ENCODE measurements at places on chromosomes 6 and 20.

- DNase-seq = no peak
Observed at GRCh38 chr20:11919581-11919980, 1.9 kb downstream of the BTBD3 start.

DNA sequence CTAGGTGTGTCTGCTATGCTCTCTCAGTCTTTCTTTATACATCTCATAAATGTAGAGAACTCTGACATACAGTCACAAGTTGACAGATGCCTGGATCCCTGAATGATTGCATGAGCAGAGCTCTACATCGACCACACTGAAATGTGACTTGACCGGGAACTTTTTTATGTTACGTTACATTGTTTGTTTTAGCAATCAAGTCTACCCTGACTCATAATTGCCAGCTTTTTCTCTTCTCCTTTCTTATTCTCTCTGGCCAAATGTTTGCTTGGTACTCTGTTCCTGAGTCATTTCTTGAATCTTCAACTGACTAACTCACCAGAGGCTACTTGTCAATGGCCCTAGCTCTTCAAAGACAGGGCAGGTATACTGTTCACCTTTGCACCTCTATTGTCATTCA, 213.6 kb upstream of the DTNBP1 start:
- peak; percentile 57 for DNase-seq

DNA sequence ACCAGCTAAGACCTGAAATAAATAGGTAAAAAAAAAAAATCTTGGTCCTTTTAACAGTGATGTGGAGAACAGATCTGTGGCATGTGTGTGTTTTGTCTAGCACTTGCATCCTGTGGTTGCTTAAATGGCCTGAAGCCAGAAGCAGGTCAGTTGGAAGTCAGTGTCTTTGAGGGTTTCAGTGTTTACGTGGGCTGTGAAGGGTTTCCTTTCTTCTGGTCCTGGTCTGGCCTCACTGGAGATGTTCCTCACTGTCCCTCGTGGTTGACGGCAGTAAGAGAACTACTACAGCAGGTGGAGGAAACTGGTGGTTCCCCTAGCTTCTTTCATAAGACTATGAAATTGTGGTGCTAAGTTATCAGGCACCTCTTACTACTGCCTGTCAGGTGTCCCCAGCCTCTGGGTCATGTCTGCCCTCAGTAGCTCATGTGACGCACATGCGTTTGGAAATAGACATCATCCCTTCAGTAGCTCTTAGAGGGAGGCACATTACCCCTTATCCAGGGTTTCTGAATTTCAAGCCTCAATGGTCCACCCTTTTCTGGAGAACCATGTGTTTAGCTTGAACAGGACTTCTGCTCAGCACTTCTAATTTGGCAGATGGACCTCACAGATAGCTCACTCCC, 59.4 kb upstream of the SCP2D1 start:
- DNase-seq = no peak

DNA sequence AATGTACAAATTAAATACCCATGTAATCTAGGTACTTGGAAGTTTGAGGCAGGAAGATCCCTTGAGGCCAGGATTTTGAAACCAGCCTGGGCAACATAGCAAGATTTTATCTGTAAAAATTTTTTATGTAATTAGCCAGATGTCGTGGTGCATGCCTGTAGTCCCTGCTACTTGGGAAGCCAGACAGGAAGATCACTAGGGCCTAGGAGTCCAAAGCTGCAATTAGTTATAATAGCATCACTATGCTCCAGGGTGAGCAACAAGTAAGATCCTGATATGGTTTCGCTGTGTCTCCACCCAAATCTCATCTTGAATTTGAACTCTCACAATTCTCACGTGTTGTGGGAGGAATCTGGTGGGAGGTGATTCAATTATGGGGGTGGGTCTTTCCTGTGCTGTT, 535.8 kb downstream of the TENT5A start:
- DNase-seq = no peak

DNA sequence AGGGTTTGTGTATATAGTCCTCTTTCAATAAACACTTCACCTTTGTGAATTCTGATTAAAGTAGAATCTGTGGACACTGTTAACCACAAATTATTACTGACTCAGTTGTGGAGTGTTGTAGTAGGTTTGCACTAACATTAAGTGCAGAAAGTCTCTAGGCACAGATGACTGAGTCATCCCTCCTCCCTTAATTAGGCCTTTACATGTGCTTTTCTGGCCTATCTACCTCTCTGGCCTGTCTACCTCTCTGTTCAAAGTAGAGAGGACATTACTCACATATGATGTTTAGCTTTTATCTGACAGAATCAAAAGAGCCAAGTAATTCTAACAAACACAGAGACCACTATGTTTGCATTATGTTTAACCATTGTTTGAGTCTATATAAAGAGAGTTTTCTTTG, 783.0 kb downstream of the TENT5A start:
- no peak for DNase-seq

DNA sequence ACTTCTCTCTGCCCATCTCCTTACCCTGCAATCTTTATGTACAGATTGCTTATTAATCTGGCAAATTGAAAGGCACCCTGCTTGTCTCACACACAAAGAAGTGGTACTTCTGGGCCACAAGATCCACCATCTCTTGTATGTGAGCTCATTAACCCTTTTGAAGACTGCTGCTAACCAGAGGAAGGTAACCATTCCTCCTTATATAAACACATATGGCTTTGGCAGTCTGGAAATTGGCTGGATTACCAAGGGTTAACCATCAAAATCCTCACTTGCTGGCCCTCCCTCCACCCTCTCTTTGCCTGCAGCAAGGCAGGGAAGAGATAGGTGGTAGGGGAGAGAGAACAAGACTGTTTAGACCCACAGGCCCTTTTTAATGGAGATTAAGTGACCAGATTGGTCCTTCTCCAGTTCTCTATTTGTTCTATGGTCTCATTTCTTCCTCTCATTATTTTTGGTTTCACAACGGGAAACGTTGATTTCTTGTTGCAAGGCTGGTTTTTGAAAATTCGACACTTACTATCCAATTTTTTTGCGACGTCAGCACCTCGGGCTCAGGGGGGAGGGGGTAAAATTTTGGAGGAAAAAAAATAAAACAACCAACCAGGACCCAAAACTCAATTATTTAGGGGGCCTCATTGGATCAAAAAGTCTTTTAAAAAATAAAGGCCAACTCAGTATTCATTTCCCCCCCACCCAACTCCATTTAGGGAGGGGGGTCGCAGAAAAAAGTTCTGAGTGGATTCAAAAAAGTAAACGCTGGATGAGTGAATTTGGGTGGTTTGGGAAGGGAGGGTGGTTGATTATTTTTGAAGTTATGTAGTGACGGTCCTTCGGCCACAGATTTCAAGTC, 859 bp downstream of the PPP1R10 start:
- peak; percentile 48 for DNase-seq
